ENCODE measurements at places on chromosomes 5 and 9. TPM values are rescaled to one million over a fixed set of nuclear protein-coding genes. Genes with fewer than 3 reads are reported as not detected.

FBN2 gene
- 0.84 TPM for total RNA-seq

DNA sequence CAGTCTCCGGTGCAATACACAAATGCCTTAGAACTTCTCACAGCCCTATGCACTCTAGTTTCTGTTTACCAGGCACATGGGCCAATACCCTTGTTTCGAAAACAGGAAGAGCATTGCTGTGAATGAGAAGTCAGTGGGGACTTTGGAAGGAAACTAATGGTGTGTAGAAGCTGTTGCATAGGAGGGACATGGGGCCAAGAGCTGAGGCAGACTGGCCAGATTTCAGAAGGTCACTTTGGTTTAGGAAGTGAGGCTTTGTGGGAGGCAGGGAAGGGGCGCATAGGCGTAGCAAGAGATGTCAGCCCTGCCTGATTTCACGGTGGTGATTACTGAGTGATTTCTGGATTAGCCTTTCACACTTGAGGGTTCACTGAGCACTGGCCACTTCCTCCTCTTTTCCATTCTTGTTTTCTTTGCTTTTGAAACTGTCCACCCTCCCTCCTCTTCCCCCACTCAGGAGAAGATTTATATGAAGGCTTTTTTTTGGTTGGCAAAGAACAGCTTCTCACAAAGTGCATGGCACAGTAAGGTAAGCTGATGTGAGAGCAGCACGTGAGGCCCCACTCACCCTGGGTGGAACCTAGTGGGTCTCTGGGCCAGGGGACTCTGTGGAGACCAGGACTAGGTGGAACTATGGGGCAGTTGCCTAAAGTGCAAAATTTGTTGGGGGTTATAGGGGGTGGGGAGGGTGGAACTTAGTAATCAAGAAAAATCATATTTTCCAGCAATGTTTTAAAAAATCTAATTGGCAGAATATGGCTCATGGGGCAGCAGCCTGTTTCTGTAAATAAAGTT, 6.1 kb upstream of the TMEM252 start:
- no peaks in the 10 kb centered on the region for H3K27me3 ChIP-seq
- peaks cover under 1% of the 10 kb centered on the region for H3K4me1 ChIP-seq
- H3K4me3 ChIP-seq, result no peak overlapping the region
- H3K36me3 ChIP-seq, result no peaks in the 10 kb centered on the region
- no peak overlapping the region for H3K27ac ChIP-seq

GRCh38 chr9:124496075-124496449, 11.1 kb downstream of the NR5A1 start:
- no peak for DNase-seq
- H3K27me3 ChIP-seq, result no peaks in the 10 kb centered on the region
- H3K4me3 ChIP-seq, result no peak overlapping the region
- no peaks in the 10 kb centered on the region for H3K36me3 ChIP-seq

SLCO6A1 gene
- total RNA-seq, result not detected

- no peaks in the 10 kb centered on the region for H3K4me1 ChIP-seq
- no peak overlapping the region for H3K4me3 ChIP-seq
- no peaks in the 10 kb centered on the region for H3K27me3 ChIP-seq
- H3K27ac ChIP-seq, result no peak overlapping the region
These were observed 329.4 kb downstream of the ARHGEF28 start for GRCh38 chr5:73955271-73955846.

FCN2 gene
- 0.32 TPM for total RNA-seq

- H3K4me3 ChIP-seq, result no peak overlapping the region
- H3K27me3 ChIP-seq, result no peaks in the 10 kb centered on the region
- DNase-seq, result no peak
- H3K4me1 ChIP-seq, result no peaks in the 10 kb centered on the region
These were observed 8.7 kb upstream of the NDUFB6 start for GRCh38 chr9:32581512-32582143.

GRCh38 chr5:168316139-168316578, 24.7 kb downstream of the WWC1 start:
- no peak for DNase-seq
- H3K4me1 ChIP-seq, result no peaks in the 10 kb centered on the region
- no peaks in the 10 kb centered on the region for H3K27me3 ChIP-seq
- H3K27ac ChIP-seq, result no peak overlapping the region

NPR3 gene
- 15.2 TPM for total RNA-seq

GRCh38 chr5:94849821-94850736, 231.6 kb downstream of the SLF1 start:
- no peak overlapping the region for H3K4me3 ChIP-seq
- no peaks in the 10 kb centered on the region for H3K36me3 ChIP-seq
- DNase-seq, result no peak
- no peak overlapping the region for H3K27ac ChIP-seq
- H3K27me3 ChIP-seq, result no peaks in the 10 kb centered on the region
- no peaks in the 10 kb centered on the region for H3K4me1 ChIP-seq

IFNA13 gene
- total RNA-seq, result not detected

- H3K36me3 ChIP-seq, result no peaks in the 10 kb centered on the region
- peaks cover 3% of the 10 kb centered on the region for H3K4me1 ChIP-seq
- no peak for DNase-seq
- H3K27ac ChIP-seq, result no peak overlapping the region
- no peak overlapping the region for H3K4me3 ChIP-seq
These were observed 5.1 kb upstream of the PTBP3 start for GRCh38 chr9:112338561-112338960.

DNA sequence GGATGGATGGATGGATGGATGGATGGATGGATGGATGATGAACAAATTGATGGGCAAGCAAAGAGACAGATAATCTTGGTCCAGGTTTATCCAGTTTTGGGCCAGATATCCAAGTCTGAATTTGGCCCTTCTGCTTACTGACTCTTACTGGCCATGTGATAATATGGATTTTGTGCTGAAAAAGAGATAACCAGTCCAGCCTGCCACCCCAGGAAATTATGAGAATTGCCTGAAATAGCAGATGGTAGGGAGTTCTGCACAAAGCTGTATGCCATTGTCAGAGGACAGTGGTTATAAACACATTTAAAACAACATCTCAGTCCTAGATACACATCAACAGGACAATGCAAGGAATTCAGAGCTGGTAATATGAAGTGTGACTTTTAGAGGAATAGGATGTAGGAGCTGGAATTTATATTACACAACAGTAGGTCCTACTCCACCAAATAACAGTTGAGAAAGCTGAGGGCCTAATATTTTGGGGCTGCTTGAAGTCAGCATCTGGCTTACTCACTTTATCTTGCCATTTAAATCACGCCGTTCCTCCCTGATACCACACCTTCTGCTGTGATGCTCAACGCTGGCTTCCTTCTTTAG, 9.0 kb upstream of the FAT2 start:
- no peaks in the 10 kb centered on the region for H3K27me3 ChIP-seq
- H3K4me3 ChIP-seq, result no peak overlapping the region
- H3K27ac ChIP-seq, result no peak overlapping the region
- DNase-seq, result no peak

ADGRD2 gene
- not detected for total RNA-seq
